ENCODE measurements at places on chromosomes 7 and 10. TPM values are rescaled to one million over a fixed set of nuclear protein-coding genes. Genes with fewer than 3 reads are reported as not detected.
A peak's percentile ranks its signal among the peaks of the same experiment; 100 is the strongest.

The MYO1G gene
- total RNA-seq, result 1.9 TPM

The GNAI1 gene
- total RNA-seq, result 49.6 TPM

The CH25H gene
- total RNA-seq, result 0.21 TPM

The DRGX gene
- total RNA-seq, result not detected

The VAX1 gene
- total RNA-seq, result not detected

The PNLIPRP3 gene
- total RNA-seq, result not detected

The LRRC72 gene
- total RNA-seq, result not detected

The TMEM139 gene
- 0.51 TPM for total RNA-seq

The GDF10 gene
- 32.6 TPM for total RNA-seq

The SPDYE9 gene
- not detected for total RNA-seq

The FXYD4 gene
- total RNA-seq, result not detected

DNA sequence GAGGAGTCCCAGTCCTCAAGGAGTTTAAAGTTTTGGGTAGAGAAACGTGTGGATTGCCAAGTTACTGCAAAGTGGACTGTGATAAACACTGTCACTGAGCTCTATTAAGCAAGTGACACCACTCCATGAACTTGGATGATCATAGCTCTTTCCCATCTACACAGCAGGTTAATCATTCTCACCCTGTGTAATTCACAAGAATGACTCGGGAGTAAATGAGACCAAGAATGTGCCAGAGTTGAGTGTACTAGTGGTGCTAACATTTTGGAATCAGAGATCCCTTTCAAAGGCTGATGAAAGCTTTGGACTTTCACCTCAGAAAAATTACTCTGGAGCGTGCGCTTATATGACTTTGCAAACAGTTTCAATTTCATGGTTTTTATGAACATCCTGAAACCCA lies 80.8 kb downstream of the RBM20 start:
- no peak for DNase-seq

DNA sequence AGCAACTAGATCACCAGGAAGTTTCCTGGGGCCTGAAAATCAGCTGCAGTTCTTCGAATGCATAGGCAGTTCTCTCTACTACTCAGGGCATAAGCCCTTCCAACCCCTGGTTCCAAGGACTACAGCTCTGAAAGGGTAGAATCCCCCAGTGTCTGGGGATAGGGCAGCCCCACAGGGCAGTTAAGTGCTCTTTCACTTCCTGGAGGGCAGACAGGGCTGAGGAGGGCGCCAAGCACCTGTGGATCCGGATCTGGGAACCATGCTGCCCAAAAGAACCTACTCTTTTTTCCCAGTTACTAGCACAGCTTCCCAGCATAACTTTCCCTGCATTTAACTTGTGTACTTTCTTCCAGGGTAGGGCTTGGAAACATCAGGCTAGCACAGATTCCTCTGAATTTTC lies 41.1 kb downstream of the CXCL12 start:
- DNase-seq, result no peak

- no peak for DNase-seq
Observed at GRCh38 chr10:118246332-118247295, 95.5 kb downstream of the FAM204A start.

GRCh38 chr7:31134246-31135188 lies 82.4 kb downstream of the ADCYAP1R1 start:
- DNase-seq, result peak; percentile 93

GRCh38 chr10:131034451-131034850 lies 277.1 kb downstream of the TCERG1L start:
- no peak for DNase-seq

DNA sequence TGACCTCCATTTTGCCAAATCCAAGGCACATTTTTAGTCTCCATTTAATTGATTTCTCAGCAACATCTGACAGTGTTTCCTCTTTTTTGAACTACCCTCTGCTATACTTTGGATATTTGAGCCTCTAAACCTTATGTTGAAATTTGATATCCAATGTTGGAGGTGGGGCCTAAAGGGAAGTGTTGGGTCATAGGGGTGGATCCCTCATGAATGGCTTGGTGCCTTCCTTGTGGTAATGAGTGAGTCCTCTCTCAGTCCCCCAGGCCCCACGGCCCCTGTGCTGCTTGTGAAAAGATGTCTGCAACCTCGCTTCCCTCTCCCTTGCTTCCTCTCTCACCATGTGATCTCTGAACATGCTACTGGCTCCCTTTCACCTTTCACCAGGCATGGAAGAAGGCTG lies 96.8 kb upstream of the DGKB start:
- no peak for DNase-seq

- no peak for DNase-seq
Observed at GRCh38 chr10:11712744-11713143, 29.4 kb upstream of the ECHDC3 start.

DNA sequence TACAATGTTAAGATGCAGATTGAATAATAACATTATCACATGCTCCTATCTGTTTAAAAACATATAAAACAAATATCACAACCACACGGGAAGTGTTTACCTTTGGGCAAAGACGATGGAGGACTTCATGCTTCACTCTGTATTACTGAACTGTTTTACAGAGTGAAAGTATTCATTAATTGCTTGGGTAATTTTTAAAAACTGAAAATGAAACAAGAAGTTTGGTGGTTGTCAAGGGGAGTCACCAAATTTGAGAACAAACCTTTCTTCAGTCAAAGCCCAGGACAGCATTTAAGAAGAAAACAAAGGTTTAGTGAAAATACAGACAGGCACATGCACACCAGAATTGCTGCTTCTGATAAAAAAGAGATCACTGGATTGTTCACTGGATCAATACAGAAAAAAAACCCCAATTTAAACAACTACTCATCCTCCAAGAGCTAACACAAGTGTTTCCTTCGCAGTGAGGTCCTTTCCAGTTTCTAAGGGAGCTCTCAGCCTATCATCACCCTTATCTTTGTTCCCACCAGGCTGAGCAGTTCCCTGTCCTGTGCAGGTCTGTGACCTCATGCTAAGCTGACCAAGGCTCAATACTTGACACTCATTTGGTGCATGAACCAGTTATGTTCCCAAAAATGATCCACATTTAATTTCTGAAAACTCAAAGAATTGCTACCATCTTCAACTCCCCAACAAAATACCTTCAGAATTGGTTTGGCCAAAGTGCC lies 8.8 kb downstream of the PARP12 start:
- no peak for DNase-seq

DNA sequence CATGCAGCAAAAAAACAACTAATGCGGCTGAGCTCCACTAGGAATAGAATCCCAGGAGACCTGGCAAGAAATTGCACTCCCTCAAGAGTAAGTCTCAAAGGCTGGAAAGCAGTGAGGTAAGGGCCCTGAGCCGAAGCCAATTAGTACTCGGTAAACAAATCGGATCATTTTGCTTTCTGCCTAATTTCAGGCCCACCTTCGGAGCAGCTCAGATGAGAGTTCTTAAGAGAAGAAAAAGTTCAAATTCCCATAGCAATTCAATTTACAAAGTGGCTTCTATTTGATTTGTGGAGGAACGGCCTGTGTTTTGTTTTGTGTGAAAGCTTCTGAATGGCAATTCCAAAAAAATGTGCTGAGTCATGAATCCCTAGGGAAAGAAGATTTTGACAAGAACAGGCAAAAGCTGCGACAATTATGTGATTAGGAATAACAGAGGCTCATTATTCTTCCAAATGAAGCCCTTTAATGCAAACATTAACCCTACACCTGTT lies 60.9 kb downstream of the SLC16A9 start:
- DNase-seq, result no peak

- DNase-seq, result no peak
Observed at GRCh38 chr7:45610019-45610418, 35.9 kb downstream of the ADCY1 start.

- DNase-seq, result no peak
Observed at GRCh38 chr7:159103382-159104187, 41.1 kb downstream of the VIPR2 start.

DNA sequence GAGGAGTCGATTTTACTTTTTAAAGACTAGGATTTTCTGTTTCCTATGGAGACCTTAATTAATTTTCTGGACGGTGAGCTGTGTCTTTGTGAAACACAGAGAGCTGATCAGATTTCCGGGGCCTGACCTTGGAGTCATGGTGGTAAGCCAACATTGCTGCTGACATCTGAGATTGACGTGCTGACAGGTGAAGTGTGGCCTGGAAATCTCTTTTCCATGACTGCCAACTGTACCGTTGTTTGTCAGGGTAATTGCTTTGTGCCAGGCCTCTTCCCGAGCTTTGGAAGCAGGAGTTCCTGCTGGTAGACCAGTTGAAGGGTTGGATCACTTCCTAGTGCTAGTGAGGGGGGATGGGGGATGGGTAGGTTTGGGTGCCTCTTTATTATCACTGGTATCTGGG lies 71.2 kb downstream of the ADRA2A start:
- no peak for DNase-seq

DNA sequence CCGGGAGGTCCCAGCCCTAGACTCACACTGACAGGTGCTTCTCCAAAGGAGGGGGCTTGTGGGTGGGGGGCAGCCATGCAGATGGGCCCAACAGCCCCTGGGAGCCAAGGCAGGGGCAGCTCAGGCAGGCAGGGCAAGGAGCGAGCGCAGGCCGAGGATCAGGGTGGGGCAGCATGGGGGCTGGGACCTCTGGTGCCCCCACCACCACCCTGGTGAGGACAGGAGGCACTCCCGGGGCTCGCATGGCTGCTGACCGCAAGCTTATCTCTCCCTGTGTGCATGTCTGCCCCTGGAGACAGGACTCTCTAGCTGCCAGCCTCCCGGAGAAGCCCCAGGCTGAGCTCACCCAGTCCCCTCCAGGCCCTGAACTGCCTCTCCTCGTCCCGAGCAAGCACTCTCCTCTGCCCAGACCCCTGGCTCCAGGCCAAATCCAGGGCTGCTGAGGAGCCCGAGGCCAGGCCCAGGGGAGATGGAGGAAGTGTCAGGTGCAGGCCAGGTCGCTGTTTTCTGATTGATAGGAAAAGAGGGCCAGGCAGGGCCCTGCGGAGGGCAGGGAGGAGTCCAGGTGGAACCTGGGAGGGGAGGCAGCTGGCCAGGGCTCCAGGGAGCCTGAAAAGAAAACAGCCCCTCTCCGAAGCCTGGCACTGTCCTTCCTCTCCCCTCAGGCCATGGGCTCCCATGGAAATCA lies 39.0 kb downstream of the PDGFA start:
- no peak for DNase-seq

DNA sequence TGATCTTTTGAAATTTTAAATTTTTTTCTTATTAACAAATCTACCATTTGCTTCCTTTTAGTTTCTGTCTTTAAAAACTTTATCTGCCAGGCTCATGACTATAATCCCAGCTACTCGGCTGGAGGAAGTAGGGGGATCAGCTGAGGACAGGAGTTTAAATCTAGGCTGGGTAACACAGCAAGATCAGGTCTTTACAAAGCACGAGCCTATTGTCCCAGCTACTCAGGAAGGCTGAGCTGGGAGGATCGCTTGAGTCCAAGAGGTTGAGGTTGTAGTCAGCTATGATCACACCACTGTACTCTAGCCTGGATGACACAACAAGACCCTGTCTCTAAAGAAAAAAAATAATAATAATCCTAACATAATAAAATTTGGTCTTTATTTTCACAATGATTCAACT lies 17.5 kb downstream of the DPY19L1 start:
- DNase-seq, result no peak

GRCh38 chr10:70166394-70166793 lies 3.9 kb downstream of the SAR1A start:
- DNase-seq, result no peak

DNA sequence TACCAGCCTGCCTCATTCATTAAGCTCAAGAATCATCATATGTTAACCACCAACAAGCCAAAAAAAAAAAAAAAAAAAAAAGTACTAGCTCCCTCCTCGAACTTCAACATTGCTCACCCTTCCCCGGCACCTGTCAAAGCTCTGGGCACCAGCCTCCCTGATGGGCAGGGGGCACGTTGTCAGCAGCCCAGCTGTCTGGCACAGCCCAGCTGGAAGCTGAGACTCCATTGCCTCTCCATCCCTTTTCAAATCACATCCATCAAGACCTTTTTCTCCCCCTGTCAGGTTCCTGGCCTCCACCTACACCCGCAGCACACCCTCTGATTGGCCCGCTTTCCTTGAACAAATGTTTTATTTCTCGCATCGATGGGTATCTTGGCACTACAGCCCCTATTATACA lies 913.3 kb upstream of the AUTS2 start:
- DNase-seq, result no peak

DNA sequence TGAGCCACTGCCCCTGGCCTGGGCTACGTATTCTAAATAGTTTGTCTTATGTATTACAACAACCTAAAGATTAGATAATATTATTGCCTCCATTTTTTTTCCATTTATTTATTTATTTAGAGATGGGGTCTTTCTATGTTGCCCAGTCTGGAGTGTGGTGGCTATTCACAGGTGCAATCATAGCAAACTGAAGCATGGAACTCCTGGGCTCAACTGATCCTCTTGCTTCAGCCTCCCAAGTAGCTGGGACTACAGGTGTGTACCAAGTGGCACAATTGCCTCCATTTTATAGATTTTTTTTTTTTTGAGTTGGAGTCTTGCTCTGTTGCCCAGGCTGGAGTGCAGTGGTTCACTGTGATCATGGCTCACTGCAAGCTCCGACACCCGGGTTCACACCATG lies 6.5 kb upstream of the TRA2A start:
- DNase-seq, result no peak

- DNase-seq, result no peak
Observed at GRCh38 chr7:133582766-133583523, 330.1 kb downstream of the EXOC4 start.

GRCh38 chr10:62056698-62057097 lies 155.2 kb downstream of the ARID5B start:
- DNase-seq, result no peak

- DNase-seq, result peak; percentile 86
Observed at GRCh38 chr10:101014230-101014884, 14.7 kb downstream of the LZTS2 start.

DNA sequence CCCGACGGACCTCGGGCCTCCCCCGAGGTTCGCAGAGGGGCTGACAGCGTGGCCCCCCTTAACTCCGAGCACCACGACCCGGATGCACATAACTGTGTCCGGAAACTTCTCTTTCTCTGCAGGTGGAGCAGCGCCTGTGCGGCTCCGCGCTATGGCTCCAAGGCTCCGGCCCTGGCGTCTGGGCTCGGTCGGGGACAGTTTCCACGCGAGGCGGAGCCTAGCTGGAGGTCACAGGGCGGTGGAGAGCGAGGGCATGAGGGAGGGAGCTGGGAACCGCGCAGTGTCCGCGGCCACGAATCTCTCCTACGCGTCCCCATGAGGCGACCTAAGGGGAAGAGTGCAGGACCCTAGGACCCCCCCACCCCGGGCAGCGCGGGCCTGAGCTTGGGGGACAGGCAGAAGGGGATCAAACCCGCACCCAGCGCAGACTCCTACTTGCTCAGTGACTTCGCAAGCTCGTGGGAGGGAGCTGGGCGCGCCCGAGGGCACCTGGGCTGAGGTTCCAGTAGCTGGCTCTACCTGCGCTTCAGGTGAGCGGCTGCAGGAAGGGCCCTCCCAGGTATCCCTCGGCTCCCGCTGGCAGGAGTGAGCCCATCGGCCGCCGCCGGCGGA lies 8.6 kb upstream of the MNX1 start:
- no peak for DNase-seq
